ENCODE measurements at places on chromosomes 12 and 14.

- DNase-seq, result no peak
These were observed 908 bp downstream of the ENTPD5 start for GRCh38 chr14:74018174-74018585.

GRCh38 chr12:67535176-67535575 is 113.4 kb upstream of the DYRK2 start:
- no peak for DNase-seq

DNA sequence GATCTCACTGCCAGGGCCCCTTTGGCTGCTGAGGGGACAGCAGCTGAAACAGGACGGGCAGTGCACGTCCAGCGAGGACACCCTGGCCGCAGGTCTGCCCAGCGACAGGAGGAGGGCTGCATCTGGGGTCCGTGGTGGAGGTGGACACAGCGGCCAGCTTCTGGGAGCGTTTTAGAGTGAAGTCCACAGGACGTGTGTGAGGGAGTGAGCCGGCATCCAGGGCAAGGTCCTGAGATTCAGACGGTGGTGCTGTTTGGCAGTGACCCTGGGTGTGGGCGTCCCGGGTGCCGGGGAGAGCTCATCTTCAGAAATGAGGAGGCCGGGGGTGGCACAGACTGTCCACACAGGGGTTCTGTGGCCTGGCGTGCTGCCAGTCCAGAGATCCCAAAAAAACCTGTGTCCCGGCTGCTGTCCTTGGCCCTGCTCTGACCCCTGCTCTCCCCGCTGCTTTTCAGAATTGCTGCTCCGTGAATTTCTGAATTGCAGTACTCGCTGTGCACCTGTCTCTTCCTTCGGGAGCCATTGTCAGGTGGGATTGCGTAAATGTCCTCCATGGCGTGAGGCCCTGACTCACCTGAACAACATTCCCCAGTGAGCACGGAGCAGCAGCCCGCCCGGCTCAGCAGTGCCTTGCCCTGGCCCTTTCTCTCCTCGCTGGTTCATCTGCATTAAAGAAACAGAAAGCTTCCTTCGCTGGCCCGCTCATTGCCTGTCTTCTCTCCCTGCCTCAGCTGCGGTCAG is 183.5 kb upstream of the C14orf180 start:
- DNase-seq, result no peak

DNA sequence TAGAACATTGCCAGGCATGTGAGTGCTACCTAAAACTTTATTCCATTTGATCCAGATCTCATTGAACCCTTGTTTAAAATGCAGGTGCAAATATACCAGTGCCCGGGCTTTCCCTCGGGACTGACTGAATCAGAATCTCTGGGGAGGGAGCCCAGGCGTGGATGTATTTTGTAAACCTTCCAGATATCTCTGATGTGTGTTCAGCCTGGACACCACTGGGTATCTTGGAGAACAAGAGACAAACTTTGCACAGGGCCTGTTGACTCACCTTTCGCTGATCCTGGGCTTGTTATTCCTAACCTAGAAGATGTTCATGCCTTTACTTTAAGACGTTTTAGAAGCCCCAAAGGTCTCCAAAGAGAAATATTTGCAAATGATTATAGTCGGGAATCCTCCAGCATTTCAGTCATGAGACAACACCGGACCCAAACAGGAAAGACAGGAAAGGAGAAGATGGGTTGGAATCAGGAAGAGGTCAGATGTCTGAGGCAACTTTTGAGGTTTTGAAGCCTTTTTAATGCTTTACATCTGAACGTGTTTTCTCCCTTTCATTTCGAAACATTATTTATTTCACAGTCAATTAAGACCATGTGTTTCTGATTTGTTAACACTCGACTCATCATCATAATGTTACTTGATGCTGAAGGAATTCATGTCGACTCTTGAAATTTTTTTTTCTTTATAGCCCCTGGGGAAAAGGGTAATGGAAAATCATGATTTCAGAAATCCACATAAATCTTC is 118.6 kb downstream of the PLXNC1 start:
- no peak for DNase-seq

GRCh38 chr14:100771121-100771800 is 44.6 kb downstream of the DLK1 start:
- no peak for DNase-seq

DNA sequence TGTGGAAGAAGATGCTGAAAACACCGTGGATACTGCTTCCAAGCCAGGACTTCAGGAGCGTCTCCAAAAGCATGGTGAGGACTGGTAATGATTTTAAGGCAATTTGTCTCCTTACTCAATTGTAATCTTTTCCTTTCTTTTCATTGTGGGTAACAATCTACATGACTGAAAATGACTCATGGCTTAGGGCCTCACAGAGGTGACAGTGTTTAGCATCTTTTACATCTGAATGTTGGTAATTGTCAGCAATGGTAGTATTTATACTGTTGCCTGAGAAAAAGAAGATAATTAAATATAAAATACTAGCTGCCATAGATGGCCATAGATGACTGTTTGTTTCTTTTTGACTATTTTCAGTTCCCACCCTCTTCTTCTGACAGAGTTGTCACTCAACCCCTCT is 31.6 kb downstream of the TULP3 start:
- no peak for DNase-seq

DNA sequence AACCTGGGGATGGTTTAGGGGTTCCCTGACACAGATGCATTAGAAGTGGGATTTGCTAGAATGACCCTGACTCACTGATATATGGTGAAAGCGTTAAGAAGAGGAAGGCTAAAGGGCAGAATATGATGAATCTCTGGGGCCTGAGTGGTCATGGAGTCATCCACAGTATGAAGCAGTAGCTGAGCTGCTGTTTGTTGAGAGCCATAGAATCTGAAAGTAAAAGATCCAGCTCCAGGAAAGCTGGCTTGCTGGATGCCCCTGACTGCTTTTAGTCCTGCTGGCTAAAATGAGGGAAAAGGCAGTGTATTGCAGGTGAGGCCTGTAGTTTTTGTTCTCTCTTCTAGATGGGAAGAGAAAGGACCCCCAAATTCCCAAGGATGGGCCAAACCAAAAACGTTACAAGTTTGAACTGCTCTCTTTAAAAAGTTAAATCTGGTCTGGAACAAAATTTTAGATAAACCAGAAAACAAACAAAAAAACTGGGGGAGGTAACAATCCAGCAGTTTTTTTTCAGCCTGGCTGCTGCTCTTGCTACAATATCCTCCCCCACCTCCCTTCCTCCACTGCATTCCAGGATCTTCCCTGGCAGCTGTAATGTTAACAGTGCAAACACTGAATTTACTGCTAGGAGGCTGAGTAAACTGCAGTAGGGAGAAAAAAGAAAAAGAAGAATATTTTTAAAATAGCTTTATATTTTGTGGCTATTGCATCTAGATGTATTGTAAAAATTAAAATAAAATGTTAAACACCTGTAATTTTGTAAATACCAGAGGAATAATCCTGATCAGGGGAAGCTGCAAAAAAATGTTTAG is 16.5 kb downstream of the SEL1L start:
- DNase-seq, result no peak

DNA sequence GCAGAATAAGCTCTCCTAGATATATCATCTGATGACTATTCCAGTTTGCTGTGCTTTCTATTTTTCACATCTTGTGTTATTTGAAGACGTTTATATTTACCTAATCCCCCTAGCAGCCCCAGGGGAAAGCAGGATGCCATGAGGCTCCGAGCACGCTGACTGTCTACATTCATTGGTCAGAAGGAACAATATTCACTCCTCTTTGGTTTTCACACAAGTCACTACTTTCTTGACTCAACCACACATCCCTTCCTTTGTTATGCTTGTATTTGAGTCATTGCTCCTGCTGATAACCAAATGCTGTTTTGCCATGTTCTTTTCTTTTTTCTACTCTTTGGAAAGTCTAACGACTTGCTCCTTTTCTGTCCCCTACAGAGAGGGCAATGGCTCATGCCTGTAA is 86.5 kb upstream of the SLC38A2 start:
- no peak for DNase-seq

DNA sequence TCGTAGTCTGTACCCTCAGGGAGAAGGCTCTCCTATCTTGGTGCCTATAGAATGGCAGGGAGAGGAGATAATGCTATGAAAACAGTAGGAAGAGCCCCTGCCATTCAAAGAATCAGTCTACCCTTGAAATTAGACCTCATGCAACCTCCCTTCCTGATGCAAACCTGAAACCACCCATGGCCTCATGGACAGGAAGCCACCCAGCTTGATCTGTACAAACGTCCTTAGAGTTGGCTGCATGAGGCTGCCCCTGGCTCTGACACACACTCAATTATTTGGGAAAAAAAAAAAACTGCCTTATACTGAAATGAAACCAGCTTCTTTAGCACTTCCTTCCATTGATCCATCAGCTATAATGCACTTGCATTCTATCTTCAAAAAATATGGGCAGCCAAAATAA is 116.6 kb upstream of the BCL2L14 start:
- no peak for DNase-seq

DNA sequence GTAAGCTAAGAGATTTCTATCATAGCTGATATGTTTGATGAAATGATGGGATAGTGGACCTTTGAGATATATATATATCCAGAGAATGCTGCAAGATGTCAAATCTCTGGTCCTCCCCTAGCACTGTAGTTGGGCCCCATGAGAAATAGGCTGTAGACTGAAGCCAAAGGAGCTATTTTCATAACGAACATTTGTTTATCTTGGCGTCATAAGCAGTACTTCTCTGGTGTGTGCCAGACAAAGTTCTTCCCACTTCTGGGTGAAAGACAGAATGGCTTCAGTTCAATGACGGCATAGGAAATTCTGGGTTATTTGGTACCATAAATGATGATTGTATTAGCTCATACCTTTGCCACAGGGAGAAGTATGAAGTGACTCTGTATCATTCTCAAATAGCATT is 534.3 kb downstream of the SOX5 start:
- no peak for DNase-seq

DNA sequence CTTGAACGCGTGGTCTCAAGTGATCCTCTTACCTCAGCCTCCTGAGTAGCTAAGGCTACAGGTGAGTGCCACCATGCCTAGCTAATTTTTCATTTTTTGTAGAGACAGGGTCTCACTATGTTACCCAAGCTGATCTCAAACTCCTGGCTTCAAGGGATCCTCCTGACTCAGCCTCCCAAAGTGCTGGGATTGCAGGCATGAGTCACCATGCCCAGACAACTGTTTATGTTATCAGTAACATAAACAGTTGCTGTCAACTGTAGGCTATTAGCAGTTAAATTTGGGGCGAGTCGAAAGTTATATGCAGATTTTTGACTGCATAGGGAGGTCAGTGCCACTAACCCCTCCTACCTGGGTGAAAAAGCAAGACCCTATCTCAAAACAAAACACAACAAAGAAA is 26.2 kb upstream of the LRRK2 start:
- DNase-seq, result no peak

GRCh38 chr12:52275686-52276085 is 1.2 kb downstream of the KRT86 start:
- no peak for DNase-seq

DNA sequence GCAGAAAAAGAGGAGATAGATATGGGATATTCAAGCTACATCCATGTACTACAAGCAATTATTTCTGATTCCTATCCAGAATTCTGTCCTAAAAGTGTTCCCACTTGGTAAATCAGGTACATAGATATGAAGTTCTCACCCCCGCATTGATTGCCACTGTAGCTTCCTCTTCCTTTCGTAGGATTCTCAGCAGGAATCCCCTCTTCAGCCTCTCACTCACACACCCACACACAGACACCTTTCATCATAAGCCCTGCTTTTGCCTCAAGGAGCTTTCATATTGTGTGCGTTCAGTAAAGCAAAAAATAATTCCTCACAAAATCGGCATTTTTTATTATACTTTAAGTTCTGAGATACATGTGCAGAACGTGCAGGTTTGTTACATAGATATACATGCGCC is 69.8 kb downstream of the ANO4 start:
- DNase-seq, result no peak

- peak; percentile 60 for DNase-seq
These were observed 2.5 kb downstream of the ANG start for GRCh38 chr14:20690848-20691640.

DNA sequence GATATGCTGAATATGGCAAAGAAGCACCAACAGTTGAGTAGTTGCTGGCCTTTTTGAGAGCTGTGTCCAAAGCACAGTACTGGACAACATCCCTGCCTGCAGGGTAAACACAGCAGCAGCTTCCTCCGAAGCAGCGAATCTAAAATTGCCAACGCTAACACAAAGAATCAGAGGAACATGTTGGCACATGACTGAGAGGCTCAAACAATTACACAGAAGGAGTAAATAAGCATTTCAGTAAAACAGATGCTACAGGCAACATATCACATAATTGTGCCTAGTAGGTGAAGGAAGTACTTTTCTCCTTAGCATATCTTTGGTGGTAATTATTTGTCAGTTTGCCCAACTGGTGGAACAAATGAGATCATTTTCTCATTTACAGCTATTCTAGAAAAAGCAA is 52.1 kb downstream of the KICS2 start:
- no peak for DNase-seq

DNA sequence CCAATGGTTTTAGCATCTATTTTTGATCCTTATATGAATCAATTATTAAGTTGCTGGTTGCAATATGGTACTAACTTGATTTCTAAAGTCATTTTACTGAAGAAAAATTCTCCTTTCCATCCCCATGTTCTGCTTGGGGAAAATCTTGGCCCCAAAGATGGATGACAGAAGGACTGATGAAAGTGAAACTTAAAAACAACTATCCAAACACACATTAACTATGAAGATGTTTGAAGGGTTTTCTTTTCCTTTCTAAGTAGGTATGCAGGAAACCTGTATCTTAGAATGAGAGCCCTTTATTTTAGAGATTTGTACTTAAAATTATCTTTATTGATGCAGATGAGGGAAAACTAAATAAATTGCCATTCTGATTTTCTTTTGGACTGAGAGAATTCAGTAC is 5.9 kb downstream of the C12orf71 start:
- no peak for DNase-seq

- no peak for DNase-seq
These were observed 72.1 kb downstream of the EMP1 start for GRCh38 chr12:13268581-13268980.

- DNase-seq, result no peak
These were observed 37.5 kb downstream of the ERH start for GRCh38 chr14:69360438-69361108.

DNA sequence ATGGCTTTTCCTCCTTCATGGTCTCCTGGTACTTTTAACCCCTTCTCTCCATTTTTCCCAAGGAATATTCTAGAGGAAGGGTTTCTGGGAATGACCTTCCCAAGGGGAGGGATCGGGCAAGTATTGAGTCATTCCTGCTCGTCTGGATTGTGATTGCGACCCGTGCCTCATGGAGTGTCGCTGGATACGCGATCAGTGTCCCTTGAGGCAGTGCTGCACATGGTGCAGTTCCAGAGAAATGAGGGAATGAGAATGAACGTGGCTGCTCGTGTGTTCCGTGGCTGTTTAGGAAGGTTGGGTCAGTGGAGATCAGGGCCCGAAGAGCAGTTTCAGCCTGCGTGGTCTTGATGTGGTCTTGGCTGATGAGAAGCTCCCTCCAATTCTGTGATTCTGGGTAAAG is 234.4 kb downstream of the CACNA1C start:
- DNase-seq, result no peak

GRCh38 chr14:55605793-55606192 is 25.8 kb downstream of the KTN1 start:
- no peak for DNase-seq
